ENCODE measurements at places on chromosomes 3 and 15.

GRCh38 chr3:105553851-105554250, 187.1 kb downstream of the ALCAM start:
- no peak for DNase-seq

- peak; percentile 46 for DNase-seq
Measured at GRCh38 chr15:66131831-66132230, 121.7 kb downstream of the MEGF11 start.

DNA sequence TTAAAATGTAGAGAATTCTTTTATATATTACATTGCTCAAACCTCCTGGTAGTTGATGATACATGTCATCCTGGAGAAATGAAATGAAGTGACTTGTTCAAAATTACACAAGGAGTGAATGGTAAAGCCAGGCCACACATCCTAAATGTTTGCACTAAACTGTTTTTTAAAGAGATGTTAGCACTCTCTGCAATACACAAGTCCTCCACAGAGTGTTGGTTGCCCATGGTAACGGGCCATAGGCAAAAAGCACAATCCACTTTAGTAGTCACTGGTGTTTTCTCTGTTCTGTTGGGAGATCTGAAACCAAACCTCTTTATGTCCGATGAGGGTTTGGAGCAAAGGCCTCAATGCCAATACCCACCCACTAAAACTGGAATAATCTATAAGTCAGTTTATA, 907.4 kb downstream of the NTRK3 start:
- DNase-seq: no peak

DNA sequence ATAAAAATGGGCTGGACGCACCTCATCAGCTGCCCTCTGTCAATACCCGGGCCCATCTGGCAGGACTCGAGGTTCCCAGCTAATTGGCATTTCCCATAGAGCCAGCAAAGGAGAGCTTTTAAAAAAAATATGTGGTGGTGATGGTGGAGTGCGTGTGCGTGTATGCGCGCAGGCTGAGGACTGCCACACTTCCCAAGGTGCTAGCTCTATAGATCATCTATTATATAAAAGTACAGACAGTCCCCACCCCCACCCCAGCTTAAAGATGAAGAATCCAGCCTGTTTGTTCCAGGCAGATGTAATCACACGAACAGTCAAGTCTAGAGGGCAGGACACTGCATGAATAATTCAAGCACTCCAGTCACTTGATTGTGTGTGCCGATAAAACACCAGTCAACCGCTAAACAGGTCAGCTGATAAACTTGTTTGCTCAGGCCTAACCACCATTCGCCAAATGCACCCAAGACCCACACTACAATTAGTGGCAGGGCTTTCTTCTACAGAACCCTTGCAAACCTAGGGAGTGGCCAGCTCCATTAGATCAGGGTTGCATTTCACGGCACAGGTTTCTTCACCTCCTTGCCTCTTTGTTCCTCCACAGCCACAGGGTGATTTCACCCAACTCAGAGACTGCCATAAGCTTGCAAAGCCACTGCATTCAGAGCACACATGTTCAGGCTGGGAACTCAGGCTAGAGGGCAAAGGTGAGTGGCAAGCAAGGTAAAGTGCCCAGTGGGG, 5.8 kb downstream of the TLE3 start:
- peak; percentile 95 for DNase-seq

DNA sequence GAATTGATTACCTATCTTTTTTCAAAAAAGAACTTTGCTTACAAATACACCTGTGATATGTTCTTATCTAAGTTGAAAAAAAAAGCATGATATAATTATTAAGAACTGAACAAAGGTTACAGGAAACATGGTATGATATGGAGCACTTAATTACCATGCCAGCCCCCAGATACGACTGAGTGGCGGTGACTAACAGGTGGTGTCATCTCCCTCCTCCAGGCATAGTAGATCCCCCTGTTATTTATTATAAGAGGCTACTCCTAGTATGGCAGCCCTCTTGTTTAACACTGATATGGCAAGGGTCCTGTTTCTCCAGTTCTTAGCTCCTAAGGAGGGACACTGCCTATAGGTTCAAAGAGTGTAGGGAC, 31.0 kb upstream of the TM4SF4 start:
- no peak for DNase-seq

DNA sequence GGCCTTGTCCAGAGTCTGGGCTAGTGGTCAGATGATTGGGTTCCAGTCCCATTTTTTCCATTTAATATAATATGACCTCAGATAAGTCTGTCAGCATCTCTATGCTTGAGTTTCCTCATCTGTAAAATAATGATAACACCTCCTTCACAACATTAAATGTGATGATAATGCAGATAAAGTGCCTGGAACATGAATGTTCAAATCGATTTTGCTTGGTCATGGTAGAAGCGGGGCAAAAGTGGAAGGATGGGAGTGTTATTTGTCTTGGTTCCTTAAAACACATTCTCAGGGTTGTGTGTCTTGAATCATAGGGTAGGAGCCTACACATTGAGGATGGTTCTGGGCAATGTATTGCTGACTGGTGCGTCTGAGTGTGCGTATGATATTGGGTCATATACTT, 16.9 kb downstream of the ARIH2 start:
- DNase-seq: no peak

DNA sequence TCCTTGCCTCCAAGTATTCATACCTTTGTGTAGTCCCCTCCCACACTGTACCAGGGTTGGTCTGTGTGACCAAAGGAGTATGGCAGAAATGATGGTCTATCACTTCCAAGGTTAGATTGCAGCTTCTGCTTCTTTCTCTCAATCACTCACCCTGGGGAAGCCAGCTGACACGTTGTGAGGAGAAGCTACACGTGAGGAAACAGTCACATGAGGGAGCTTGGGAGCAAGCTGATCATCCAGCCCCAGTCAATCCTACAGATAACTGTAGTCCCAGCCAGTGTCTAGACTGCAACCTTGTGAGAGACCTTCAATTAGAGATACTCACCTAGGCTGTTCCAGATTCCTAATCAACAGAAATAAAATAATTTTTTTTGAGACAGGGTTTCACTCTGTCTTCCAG, 6.2 kb upstream of the ZNF774 start:
- no peak for DNase-seq

DNA sequence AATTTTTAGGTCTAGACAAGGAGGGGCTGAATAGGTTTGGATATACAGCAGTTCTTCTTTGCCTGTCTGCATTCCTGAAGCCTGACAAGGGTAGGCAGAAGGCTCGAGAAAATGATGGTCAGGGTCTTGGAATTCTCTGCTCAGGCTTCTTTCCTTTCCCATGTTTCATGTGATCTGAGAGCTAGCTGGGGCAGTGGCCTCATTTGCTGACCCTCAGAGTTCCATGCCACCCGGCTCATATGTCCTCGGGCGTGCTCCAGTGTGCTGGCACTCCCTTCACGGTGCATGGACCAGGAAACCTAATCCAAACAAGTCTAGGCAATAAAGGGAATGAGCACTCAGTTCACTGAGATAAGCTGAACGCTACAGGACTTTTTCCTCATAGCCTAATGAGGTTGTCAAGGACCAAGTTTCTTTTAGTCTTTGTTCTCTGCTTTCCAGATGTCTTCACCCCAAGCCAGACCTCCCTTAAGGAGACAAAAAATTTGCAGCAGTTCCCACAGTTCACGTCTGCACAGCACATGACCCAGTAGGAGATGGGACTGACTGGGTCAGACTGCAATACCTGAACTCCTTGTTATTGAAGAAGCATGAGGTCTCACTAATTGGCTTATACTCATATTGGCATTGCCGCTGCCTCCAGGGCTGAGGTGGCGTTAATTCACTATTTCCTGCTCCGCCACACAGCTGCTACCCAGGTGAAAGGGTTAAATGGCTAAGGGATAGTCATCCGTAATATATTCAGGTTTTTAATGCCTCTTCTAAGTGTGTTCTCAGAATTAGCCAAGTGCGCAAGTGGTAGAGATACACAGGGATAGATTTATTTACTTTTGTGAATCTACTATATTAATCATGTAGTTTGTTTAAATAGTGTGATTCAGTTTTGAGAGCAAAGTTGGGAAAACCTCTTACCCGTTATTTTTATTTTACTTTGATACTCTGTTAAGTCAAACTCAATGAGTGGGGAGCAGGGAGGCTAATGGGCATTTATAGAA, 15.3 kb upstream of the RTP4 start:
- DNase-seq: no peak

DNA sequence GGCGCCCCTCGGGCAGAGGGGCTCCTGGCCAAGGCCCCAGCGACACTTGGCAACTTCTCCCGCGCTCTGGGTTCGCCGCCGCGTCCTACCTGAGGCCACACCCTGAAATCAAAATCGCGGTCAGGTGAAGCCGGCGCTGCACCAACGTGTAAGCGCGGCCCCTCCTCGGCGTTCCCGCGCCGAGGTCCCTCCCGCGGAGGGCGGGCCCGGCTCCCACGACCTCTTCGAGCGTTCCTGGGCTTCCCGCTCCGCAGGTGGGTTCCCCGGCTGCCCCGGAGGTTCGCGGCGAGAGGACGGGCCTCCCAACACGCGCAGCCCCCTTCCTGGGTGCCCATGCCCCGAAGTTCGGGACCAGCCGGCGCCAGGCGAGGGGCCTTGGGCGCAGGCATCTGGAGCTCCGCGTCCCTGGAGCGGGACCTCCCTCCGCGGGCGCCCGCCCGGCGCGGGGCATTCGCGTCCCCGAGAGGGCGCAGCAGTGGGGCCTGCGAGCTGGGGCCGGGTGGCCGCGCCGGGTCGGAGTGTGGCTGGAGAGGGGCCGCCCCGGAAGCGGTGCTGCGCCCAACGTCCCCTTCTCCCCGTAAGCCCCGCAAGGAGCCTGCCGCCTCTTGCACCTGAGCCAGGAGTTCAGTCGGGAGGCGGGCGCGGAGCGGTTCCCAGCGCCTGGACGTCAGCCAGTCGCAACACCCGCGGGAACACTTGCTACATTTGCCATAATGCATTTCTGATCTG, 13.7 kb downstream of the PAK6 start:
- DNase-seq: peak; percentile 62

DNA sequence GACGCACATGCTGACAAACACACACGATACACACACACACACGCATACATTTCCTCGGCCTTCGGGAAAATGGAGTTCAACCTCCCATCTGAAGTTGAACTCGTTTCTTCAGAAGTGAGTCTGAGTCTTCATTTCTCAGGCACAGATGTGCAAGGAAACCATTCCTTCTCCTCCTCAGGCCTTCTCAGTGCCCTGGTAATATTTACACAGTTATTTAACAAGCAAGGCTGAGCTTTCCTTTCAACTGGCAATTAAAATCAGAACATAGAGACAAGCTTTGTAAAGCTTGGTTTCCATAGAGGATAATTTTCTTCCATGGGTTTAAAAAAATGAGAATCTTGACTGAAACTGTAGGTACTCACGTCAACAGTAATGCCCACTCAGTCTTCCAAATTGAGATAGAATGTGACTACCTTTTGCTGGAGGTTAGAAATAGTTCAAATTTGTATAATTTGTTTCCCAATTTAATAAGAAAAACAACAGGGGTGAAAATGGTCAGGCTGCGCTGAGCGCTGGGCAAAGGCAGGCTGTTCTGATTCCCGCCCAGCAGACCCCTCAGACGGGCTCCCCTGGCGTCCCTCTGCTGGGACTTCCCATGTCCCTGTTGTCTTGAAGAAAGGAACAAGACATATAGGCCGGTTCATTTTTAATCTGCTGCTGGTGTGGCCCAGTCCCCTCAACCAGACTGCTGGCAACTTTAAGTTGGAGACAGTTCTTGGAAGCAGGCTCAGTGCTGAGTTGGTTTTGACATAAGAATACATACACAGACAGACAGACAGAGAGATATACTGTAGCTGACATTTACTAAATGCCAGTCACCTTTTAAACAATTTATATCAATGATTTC, 174.3 kb downstream of the XXYLT1 start:
- no peak for DNase-seq

DNA sequence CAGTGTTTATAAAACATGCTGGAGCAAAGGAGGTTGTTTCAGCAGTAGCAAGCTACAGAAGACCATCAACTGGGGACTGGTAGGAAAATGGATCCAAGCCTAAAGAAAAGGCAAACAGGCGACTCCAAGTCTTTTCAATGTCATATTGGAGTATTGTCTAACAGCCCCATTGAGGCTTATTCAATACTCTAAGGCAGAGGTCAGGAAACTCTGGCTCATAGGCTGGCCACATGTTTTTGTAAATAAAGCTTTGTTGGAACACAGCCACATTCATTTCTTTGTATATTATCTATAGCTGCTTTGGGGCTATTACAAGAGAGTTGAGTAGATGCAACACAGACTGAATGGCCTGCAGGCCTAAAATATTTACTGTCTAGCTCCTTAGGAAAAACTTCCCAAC, 77.5 kb downstream of the RPL22L1 start:
- no peak for DNase-seq

- DNase-seq: no peak
Measured at GRCh38 chr15:57553526-57553925, 38.2 kb upstream of the MYZAP start.

DNA sequence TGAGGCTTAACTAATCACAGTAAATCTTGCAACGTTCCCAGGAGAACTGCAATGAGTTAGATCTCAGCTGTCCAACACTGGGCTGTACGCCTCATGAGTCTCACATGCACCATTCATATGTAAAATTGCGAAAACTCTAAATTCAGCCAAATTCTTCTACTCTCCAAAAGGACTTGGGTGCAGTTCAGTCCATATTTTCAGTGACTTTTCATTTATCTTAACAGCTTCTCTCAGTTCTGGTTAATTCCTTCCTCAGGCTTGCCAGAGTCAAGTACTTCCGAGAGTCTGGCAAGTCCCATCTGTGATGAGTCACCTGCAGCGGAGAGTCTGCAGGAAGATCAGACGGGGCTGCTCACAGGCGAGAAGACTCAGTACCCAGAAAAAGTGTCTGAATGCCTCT, 11.5 kb downstream of the CCDC80 start:
- no peak for DNase-seq

DNA sequence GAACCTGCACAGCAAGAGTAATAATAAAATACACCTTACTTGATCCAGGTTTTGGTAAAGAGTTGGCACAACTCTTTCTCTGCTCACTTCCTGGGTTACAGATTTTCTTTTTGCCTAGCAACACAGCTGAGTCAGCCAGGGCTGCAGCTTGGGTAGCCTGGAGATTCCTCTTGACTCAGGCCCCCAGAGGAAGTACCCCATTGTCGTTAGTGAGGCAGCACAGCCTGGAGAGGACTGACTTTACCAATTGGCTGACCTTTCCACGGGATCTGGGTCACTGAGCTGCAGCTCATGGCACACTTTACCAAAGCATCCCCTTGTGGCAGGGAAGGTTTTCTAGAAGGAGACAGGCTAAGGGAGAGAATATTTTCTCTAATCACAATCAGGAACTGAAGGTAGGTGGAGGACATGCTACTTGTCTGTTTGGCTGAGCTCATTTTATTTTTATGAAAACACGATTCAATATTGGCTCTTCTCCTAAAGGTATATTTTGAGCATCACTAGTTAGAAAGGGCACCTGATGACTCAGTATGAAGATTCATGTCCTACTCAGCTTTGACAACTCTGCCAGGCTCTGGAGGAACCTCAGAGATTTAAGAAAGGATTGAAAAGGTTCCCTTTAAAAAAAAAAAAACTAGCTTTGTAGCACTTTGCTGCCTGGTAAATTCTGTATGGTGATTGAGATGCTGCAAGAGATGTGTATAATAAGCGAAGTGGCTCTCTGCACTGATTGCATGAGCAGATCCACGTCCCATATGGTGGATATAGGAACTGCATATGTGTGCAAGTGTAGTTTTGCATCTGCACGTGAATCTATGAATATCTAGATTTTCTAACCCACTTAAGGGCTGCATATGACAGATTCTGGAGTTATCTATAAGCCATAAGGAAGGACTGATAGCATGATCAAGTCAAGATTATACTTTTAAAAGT, 124.8 kb downstream of the CHDH start:
- DNase-seq: no peak

Data from NCI-H1105 treated with DMSO at 0.1 percent for 48 hours (cell line).